Activated T-cell treated with anti-CD3 and anti-CD28 coated beads, Interleukin-2, amount 50 U/mL, for 48 hours (primary cell): ENCODE measurements at places on chromosomes 7 and 10.

GRCh38 chr10:43444897-43445466 lies 8.1 kb downstream of the ZNF487 start:
- no peak for DNase-seq

DNA sequence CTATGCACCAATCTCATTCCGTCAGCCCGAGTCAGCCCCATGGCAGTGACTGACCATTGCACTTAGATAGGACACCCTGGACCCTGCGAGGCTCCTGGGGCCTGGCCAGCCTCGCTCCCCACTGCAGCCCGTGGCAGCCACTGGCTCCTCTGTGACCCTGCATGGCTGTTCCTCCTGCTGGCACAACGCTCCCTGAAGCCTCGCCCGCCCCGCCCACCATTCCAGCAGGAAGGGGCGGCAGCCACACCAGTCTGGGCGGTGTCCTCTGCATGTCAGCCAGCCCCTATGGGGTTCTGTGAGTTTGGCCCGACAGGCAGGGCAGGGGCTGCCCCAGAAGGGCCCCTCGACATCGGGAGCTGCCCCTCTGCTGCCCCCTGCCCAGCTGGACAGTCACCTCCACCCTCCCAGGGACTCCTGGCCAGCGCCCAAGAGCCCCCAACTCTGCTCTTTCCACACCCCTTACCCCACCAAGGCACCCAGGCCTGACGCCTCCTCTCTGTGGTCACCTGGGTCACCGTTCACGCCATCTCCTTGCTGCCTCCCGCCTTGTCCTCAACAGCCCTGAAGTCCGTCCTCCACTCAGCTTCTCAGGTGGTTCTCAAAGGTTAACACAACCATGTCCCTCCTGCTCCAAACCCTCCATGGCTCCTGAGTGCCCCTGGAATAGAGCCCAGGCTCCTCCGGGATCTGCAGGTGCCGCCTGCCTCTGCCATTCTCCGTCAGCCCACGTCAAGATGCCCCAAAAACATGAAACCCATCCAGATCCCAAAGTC lies 103.5 kb downstream of the MICALL2 start:
- no peak for DNase-seq

DNA sequence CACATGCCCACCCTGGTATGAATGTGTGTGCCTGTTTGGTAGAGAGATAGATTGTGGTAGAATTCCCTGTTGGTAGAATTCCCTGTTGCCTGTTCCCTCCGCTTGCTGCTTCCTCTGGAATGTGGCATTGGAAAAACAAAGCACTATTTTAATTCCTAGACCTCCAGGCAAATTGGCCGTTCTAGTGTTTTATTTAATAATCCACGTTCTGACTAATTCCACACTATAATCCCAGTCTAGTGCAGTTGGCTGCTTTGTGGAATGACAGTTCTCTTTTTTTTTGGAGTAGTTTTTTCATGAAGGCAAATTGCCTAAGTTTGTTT lies 2.0 kb downstream of the HECW1 start:
- DNase-seq = no peak

- DNase-seq = no peak
Observed at GRCh38 chr7:30468041-30468440, 10.5 kb downstream of the NOD1 start.

GRCh38 chr10:122494833-122495232 lies 33.5 kb downstream of the HTRA1 start:
- no peak for DNase-seq

DNA sequence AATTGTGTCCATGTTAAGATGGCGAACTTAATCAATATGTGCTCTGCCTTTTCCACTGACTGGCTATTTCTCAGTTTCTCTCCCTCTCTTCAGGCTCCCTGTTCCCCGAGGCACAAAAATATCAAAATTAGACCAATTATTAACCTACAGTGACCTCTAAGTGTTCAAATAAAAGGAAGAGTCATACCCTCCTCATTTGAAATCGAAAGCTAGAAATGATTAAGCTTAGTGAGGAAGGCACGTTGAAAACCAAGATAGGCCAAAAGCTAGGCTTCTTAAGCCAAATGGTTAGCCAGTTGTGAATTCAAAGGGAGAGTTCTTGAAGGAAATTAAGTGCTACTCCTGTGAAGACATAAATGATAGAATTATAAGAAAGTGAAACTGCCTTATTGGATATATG lies 81.1 kb upstream of the MBL2 start:
- no peak for DNase-seq

DNA sequence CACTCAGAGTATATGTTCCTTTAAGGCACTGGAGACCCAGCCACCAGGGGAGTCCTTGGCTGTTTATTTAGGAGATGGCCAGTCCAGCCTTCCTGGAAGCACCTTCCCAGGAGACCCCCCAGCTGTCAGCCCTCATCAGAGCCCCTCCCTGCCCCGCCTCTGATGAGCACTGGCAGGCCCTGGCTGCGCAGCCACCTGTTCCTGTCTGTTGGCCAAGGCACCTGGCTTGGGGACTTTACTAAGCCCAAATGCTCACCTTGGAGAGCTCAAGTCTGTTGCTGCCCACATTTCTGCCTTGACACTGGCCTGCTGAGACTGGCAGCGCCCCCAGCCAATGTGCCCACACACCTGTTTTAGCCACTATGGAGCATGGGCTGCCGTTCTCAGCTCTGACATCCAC lies 124.7 kb downstream of the ELMO1 start:
- DNase-seq = no peak

DNA sequence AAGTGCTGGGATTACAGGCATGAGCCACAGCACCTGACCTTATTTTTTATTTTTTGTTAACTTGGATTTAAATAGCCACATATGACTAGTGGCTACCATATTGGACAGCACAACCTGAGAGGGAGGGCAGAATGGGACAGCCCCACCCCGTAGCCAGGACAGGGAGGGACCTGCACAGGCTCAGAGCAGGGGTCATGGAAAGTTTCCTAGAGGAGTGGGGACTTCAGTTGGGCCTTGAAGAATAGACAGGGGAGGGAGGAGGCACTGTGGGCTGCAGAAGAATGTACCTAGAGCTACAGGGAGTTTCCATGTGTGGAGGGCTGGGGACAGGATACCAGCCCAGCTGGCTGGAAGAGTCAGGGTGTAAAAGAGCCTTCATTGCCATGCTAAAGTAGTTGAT lies 8.8 kb downstream of the TRIM8 start:
- DNase-seq = no peak

GRCh38 chr10:17443707-17444387 lies 10.5 kb downstream of the ST8SIA6 start:
- no peak for DNase-seq

- DNase-seq = no peak
Observed at GRCh38 chr7:156903232-156903909, 10.4 kb upstream of the LMBR1 start.

- no peak for DNase-seq
Observed at GRCh38 chr10:119413093-119413453, 129.4 kb downstream of the RGS10 start.

- DNase-seq = no peak
Observed at GRCh38 chr7:131586759-131587158, 30.3 kb upstream of the PODXL start.

DNA sequence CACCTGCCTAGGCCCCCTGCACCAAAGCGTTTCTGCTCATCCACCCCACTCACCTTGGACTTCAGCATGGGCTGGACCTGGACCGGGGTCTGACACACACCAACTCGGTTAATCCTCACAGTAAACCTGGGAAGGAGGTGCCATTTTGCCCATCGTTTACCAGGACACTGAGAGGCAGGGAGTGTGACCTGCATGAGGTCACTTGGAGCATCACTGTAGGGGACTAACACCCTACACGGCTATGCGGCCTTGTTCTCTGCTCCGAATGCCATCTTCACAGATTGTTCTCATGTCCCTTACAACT lies 33.0 kb downstream of the ANKRD16 start:
- DNase-seq = no peak

- no peak for DNase-seq
Observed at GRCh38 chr10:7069706-7070105, 341.1 kb downstream of the SFMBT2 start.

GRCh38 chr7:142405122-142405765 lies 147.4 kb upstream of the PRSS58 start:
- DNase-seq = no peak

DNA sequence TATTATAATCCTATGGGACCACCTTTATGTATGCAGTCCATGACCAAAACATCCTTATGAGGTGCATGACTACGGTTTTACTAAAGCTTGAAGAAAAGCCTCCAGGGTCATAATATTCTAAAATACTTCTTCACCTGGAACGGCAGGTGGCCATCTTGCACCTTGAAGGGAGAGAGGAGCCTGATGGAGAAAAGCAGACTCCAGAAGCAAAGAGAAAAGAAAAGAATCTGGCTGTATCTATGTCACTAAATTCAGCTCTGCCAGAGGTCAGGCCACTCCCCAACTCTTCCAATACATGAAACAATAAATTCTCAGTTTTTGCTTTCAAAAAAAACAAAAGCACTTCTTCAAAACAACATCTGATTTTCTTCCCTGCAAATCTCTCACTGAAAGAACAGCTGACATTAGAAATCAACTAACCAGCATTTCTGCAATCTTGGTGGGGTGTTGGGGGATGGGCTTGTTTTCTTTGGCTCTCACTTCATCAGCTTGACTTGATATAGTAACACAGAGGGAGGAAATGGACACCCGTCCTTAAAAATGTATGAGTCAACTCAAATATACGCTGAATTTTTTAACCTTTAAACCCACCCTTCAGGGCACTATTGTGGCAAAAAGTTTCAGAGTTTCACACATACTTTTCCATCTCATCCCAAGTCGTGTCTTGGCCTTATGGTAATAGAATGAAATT lies 21.7 kb downstream of the HIBADH start:
- DNase-seq = no peak

GRCh38 chr7:73706126-73707044 lies 13.1 kb downstream of the STX1A start:
- DNase-seq = peak; percentile 60

GRCh38 chr10:49114718-49115014 lies 656 bp downstream of the VSTM4 start:
- DNase-seq = no peak

- no peak for DNase-seq
Observed at GRCh38 chr7:30173058-30173897, 38.5 kb downstream of the MTURN start.

GRCh38 chr10:50326757-50327701 lies 75.7 kb upstream of the ASAH2 start:
- DNase-seq = no peak

GRCh38 chr7:114160925-114161324 lies 242.1 kb upstream of the PPP1R3A start:
- DNase-seq = no peak

- DNase-seq = no peak
Observed at GRCh38 chr7:110669410-110669809, 421.5 kb upstream of the LRRN3 start.

GRCh38 chr7:3028758-3029093 lies 14.9 kb downstream of the CARD11 start:
- DNase-seq = no peak

- DNase-seq = peak; percentile 53
Observed at GRCh38 chr7:74083928-74084721, 521 bp downstream of the LIMK1 start.

DNA sequence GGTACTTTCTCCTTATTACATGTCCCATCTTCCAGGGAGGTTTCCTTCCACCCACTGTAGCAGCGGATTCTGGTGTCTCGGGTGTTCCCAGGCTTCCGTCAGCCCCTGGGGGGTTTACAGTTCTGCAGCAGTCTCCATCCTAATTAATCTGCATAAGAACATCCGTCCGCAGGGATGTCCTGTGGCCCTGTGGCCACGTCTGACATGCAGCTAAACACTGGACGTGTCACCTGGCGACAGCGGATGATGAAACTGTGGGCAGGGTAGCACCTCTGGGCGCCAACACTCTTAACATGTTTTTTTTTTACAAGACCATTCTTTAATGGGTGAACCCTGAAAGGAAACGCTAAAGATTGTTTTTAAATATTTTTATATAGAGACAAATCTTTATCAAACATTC lies 58.2 kb downstream of the DIP2C start:
- DNase-seq = no peak

DNA sequence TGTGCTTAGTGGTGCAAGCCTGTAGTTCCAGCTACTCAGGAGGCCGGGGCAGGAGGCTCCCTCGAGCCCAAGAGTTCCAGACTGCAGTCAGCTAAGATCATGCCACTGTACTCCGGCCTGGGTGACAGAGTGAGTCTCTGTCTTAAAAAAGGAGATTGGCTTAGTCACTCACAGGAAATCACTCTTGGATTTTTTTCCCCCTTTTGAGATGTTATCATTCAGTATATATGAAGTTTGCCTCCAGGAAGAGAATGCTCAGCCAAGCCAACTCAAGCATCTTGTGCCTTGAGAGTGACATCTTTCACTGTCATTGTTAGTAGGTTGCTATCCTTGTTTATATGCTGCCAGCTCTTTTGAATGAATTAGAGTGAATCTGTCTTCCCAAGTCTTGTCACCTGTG lies 28.0 kb downstream of the NIPSNAP2 start:
- no peak for DNase-seq

- no peak for DNase-seq
Observed at GRCh38 chr7:117009705-117010361, 56.5 kb downstream of the ST7 start.

DNA sequence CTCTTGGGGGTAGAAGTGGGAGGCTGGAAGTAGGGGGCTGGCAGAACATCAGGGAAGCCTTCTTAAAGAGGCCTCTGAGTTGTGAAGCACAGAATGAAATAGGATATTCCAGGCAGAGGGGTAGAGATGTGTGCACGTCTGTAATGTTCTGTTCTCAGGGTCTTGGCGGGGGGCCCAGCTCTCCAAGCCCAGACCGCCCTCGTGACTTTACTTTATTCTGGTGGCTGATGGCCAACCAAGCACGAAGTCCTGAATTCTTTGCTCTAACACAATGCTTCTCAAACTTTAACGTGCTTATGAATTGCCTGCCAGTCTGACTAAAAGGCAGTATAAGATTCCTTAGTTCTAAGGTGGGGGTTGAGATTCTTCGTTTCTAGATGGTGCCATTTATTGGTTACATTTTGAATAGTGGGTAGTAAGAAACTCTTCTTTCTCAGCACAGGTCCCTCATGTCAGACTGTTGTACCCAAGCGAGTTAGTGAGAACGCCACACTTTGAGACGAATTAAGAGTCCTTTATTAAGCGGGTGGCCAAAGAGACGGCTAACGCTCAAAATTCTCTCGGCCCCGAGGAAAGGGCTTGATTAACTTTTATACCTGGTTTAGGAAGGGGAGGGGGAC lies 8.2 kb downstream of the PRXL2A start:
- DNase-seq = no peak

GRCh38 chr7:364536-364935 lies 74.6 kb downstream of the FOXL3 start:
- no peak for DNase-seq

- DNase-seq = no peak
Observed at GRCh38 chr7:31679574-31680305, 7.3 kb upstream of the PPP1R17 start.

GRCh38 chr7:71868797-71869196 lies 543.3 kb downstream of the CALN1 start:
- DNase-seq = no peak

DNA sequence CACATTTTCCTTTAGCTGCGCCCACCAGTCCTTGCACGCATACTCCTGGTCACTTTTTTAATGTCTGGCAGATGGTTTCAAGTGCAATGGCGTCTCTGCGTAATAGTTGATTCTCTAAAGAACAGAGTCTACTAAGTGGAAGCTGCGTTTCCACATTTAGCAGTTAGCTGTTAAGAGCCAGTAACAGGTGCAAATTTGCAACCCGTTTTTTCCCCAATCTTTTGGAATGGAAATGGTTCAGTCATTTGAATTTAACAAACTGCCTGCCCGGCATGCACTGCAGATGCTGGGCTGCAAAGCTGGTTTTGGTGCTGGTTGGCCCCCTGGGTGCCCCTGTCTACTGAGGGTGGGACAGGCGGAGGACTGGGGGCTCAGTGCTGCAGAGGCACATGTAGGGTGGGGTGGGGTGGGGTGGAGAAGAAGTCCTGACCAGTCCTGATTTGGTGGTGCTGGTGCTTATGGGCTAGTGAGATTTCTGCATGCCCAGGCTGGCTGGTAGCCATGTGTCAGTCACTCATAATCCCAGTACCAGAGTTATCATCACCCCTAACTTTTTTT lies 43.9 kb downstream of the CUX1 start:
- DNase-seq = no peak
